Activated naive CD8-positive, alpha-beta T cell treated with anti-CD3 and anti-CD28 coated beads, Interleukin-2, amount 50 U/mL, for 24 hours (primary cell): ENCODE measurements at places on chromosomes 1 and 21.

DNA sequence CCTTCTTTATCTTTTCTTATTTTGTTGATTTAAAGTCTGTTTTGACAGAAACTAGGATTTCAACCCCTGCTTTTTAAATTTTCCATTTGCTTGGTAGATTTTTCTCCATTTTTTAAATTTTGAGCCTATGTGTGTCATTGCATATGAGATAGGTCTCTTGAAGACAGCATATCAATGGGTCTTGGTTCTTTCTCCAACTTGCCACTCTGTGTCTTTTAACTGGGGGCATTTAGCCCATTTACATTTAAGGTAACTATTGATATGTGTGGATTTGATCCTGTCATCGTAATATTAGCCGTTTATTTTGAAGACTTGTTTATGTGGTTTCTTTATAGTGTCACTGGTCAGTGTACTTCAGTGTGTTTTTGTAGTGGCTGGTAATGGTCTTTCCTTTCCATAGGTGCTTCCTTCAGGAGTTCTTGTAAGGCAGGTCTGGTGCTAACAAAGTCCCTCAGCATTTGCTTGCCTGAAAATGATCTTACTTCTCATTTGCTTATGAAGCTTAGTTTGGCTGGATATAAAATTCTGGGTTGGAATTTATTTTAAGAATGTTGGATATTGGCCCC, 223.9 kb downstream of the USP25 start:
- DNase-seq = no peak

GRCh38 chr1:215601276-215601675, 34.2 kb downstream of the KCTD3 start:
- no peak for DNase-seq

DNA sequence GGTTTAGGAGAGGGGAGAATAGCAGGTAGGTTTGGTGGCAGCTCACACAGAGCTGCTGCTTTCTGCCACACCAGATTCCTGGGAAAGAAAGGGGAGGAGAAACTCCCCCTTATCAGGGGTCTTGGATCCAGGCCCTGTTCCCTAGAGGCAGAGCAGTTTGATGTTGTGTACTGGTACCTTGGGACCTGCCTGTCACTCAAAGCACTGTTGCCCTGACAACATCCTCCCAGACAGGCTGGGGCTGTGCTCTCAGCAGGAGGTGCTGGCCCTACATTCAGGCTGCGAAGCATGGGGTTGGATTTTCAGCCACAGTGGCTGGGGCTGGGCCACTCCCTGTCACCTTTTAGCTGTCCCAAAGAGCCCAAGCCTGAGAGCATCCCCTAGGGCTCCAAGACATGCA, 188.0 kb downstream of the GRIK3 start:
- no peak for DNase-seq

GRCh38 chr1:168466092-168466713, 77.6 kb downstream of the XCL2 start:
- DNase-seq = peak; percentile 59

DNA sequence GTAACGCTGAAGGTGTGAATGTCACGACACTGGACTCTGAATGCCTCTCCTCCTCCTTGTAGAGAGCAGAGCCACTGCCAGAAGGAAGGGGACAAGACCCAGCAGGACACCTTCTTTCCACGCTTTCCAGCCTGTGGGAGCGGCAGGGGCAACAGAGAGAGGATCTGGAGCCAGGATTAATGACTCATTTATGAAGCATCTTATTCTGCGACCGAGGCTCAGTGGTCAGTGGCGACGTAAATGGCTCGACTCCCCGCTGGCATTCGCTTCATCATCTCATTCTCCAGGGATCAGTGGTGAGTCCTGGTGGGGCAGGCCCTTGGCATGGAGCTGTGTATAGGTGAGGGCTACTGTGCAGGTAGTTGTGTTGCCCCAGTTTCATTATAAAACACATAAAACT, 4.6 kb downstream of the SLC37A1 start:
- DNase-seq = no peak

GRCh38 chr1:206079135-206079534, 26.2 kb downstream of the RHEX start:
- no peak for DNase-seq

DNA sequence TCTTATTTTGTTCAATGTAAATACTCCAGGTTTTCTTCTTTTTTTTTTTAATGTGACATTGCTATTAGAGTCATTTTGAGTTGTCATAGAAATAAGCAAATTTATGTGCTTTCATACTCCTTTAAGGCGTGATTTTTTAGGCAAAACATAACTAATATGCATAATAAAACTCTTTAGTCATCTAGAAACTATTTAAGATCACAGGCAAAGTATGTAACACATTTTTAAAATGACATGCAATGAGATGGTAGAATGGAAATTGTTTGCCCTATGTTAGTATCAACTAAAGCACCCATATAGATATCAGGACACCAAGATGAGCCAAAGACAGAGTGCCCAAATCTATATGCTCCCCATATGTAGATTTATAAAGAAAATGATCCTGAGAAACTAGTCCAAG, 41.5 kb upstream of the SGIP1 start:
- DNase-seq = no peak

DNA sequence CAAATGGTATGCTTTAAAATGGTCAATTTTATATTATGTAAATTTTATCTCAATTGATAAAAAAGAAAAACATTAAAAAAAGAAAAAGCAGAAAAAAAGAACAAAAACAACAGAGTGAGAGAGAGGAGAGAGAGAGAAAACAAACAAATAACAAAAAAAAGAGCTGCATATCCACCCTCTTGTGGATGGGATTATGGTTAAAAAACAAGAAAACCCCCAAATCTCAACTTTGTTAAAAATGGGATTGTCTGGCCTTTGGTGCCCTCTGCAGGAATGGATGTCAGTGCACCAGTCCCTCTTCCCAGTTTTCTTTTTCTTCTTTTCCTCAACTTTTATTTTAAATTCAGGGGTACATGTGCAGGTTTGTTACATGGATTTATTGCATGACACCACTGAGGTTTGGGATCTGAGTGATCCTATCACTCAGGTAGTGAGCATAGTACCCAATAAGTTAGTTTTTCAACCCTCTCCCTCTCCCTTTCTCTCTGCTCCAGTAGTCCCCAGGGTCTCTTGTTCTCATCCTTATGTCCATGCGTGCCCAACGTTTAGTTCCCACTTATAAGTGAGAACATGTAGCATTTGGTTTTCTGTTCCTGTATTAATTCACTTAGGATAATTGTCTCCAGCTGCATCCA, 28.1 kb downstream of the RNF187 start:
- peak; percentile 34 for DNase-seq

GRCh38 chr1:117030271-117030877, 28.8 kb downstream of the CD101 start:
- no peak for DNase-seq

DNA sequence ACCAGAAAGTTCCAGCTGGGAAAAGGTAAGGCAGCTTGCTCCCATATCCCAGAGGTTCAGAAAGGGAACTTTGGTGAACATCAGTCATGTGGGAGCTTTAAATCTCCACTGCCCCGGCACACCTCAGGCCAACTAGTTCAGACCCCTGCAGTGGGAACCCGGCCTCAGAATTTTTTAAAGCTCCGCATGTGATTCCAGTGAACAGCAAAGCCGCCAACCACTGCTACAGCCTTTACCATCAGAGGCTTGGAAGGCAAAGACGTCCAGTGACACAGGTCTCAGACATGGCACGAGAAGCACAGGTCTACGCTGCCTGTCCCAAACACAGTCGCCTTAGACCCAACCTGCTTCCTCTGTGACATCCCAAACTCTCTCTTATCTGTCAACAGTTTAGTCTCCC, 31.0 kb downstream of the SETD4 start:
- DNase-seq = no peak

GRCh38 chr1:3034728-3035562, 13.7 kb downstream of the ACTRT2 start:
- DNase-seq = no peak

- peak; percentile 29 for DNase-seq
Observed at GRCh38 chr1:44406737-44407429, 1.8 kb downstream of the RNF220 start.

DNA sequence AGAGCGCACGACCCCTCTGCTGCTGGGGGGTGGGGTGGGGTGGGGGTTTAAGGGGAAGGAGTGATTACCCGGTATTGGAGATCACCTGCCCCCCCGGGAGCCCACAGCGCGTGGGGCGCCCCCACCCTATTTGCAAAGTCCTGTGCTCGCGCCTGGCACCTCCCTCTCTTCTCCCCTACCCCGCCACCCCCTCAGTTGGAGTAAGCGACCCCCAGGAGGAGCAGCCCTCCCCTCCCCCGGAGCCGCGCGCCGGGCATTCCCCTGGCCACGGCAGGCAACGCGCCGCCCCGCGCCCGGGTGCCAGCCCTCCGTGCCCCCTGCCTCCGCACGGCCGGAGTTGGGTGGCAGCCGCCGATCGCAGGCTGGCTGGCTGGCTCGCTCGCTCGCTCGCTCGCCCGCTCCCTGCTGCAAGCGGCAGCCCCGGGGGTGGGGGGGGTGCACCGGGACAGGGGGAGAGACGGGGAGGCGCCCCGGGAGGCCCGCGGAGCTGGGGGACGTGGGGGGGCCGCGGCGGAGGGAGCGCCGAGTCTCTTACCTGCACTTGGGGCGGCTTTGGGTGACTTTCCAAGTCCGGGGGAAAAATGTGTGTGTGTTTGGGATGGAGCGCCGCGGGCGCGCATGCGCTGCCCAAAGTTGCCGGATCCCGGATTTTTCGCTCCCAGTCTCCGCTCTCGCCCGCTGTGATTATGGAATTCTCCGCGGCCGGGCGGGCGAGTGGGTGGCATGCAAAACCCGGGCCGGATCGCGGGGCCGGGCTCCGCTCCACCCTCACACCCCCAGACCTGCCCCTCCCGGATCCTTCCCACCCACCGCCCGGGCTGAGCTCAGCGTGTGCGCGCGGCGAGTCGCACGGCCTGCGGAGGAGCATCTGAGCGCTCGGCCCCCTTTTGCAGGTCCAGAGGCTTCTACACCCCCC, at the start of gene CASZ1:
Gene CASZ1, minus strand, starts transcription at position 618 of the 916 bp plus-strand sequence. CDS start 102,757 bp downstream, outside the sequence.
- DNase-seq = no peak

DNA sequence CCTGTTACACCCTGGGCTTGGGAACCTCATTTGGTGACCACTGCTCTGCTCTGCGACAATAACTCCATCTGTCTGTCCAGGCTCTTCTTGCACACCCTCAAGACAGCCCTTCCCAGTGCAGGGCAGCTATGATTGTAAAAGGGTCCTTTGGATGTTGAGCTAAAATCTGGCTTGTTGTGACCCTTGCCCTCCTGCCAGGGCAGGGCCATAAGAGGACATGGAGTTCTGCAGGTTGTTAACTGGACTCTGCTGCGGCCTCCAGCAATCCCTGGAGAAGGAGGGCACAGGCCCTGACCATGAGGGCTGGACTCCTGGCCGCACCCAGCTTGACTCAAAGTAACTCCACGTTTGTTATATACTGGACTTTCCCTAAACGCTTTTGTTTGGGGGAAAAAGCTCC, 41.2 kb downstream of the DHCR24 start:
- no peak for DNase-seq

GRCh38 chr1:52662645-52663313, 29.8 kb downstream of the SHISAL2A start:
- no peak for DNase-seq

DNA sequence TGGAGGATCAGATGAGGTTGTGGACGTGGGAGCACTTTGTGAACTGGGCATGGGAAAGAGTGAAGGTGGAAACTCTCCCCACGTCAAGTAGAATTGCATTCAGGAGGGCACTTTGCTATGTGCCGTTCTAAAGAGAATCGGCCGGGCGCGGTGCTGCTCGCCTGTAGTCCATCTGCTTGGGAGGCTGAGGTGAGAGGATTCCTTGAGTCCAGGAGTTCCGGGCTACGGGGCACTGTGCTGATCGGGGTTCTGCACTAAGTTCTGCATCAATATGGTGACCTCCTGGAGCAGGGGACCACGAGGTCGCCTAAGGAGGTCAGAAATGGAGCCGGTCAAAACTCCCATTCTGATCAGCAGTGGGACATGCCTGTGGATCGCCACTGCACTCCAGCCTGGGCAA, 141.9 kb downstream of the PEX14 start:
- no peak for DNase-seq

DNA sequence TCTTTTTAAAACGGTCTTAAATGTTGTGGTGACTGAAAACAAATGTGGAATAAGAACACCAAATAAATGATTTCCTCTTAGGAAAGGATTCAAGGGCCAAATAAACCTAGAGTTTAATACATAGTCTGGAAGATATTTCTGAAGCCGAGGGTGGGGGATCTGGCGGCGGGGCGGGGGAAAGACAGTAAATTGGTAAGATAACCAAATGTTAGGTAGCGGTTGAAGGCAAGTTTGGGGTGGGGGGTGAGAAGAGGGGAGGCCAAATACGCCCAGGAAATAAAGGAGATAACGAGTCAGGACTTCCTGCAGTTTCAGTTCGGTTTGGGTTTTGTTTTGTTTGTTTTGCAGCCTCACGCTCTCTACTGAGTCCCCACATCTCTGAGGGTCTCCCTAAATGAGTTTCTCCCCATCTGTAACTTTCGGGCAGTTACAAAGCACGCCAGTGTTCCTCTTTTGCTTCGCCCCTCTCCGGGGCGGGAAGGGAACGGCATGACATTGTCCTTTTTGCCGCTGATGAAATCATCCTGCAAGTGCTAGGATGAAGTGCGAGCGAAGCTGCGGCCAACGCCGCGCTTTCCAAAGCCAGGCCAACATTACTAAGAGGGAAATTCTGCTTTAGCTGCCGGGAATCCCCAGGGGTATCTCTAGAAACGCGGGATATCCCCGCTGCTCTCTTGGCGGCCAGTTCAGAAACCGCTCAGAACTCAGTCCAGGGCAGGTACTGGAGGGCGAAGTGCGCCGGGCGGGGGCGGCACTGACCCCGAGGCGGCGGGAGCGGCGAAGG, 844 bp downstream of the NIBAN1 start:
- peak; percentile 70 for DNase-seq

- DNase-seq = no peak
Observed at GRCh38 chr1:157517016-157517415, 35.3 kb downstream of the FCRL5 start.

- no peak for DNase-seq
Observed at GRCh38 chr1:82388679-82389078, 587.9 kb downstream of the ADGRL2 start.

- no peak for DNase-seq
Observed at GRCh38 chr1:165824269-165824643, 3.2 kb upstream of the UCK2 start.

GRCh38 chr1:59125676-59126320, 171.1 kb upstream of the FGGY start:
- no peak for DNase-seq

DNA sequence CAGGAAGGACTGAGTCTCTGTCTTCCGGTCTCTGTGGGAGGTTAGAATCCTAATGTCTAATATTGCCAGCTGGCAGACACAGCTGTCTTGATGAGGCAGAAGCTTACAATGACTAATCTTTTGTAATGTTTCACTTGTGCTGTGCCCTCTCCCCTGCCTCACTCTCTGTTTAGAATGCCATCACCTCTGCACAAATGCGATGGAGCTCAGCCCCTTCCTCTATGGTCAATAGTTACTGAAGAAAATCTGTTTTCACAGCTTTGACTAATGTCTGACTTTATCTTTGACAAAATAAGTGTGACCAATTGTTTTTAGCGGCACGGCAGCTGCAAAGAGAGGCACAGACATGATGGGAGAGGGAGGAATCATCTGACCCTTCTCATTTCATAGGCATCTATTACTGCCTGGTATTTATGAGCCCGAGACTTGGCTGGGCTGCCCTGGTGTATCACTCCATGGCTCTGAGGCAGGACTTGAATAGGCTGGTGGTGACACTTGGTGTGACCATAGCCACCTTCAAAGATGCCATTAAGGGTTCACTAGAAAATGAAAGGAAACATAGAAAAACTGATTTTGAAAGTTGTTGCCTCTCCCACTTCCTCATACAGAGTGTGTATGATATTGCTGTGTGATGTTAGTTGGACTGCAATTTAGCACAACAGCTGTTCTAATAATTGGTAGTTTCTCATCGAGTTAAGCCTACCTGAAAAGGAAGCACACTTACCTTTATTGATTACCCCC, 163.2 kb upstream of the NBPF11 start:
- DNase-seq = no peak
